ENCODE measurements at places on chromosomes 3 and 15. TPM values are rescaled to one million over a fixed set of nuclear protein-coding genes. Genes with fewer than 3 reads are reported as not detected.

SHC4 gene
- not detected for polyA plus RNA-seq

ST3GAL6 gene
- polyA plus RNA-seq = not detected

- no peak for DNase-seq
These were observed 556 bp downstream of the USP19 start for GRCh38 chr3:49120096-49120437.

DNA sequence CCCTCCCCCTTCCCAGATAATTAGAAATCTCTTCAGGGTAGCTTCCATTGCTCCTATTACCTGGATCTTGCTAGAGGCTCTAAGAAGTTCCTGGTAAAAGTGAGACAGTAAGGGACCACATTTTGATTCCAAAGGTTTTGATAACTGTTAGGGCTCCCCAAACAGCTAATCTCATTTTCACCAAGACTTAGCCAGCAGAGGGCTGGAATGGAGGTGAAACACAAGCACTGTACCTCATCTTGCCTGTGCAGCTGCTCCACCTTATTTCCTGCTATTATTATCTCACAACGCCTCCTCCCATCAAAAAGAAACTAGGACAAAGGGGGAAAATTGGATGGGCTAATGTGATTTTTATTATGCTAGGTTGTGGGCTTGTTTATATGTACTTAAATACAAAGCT lies 7.3 kb downstream of the SETD5 start:
- DNase-seq = no peak

ACAN gene
- polyA plus RNA-seq = 0.06 TPM

SAMD7 gene
- not detected for polyA plus RNA-seq

- peak; percentile 44 for DNase-seq
These were observed 1.3 kb downstream of the TCF12 start for GRCh38 chr15:56919609-56920366.

- no peak for DNase-seq
These were observed 107.0 kb downstream of the TOP2B start for GRCh38 chr3:25557694-25558093.

Measured in CD4-positive, CD25-positive, alpha-beta regulatory T cell (primary cell).